ENCODE measurements at places on chromosomes 4 and X.

GRCh38 chr4:5629542-5629941 is 78.8 kb downstream of the EVC2 start:
- DNase-seq = no peak

GRCh38 chrX:135557344-135557743 is 36.9 kb downstream of the INTS6L start:
- DNase-seq = no peak

DNA sequence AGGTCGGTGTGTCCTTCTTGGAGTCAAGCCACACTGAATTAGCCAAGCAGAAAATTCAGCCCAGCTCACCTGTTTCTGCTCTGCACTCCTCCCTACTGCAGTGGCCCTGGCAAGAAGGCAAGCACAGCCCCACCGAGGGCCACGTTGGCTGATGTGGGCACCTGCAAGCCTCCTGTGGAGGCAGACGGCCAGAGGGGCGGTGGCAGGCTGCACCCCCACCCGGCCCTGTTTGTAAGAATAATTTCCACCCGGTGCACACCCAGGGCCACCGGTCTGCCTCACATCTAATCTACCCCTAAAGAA is 18.8 kb downstream of the PPP2R2C start:
- no peak for DNase-seq

GRCh38 chr4:55330241-55330640 is 15.8 kb upstream of the SRD5A3 start:
- no peak for DNase-seq

- no peak for DNase-seq
Observed at GRCh38 chr4:71130827-71131603, 137.6 kb downstream of the DCK start.

DNA sequence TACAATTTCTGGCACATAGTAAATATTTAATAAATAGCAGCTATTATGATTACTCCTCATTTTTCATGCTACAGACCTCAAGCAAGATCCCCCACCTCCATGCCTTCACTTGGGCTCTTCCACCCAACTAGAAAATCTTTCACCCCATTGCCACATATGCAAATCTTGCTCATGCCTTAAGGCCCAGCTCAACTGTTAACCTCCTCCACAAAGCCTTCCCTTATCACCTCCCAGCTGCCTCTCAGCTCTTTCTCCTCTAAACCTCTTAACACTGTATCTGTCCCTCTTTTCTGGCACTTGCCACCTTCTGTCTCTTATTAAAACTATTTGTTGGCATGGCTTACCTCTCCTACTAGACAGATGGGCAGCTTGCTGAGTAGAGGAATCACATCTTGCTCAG is 51.5 kb downstream of the PJA1 start:
- DNase-seq = no peak

DNA sequence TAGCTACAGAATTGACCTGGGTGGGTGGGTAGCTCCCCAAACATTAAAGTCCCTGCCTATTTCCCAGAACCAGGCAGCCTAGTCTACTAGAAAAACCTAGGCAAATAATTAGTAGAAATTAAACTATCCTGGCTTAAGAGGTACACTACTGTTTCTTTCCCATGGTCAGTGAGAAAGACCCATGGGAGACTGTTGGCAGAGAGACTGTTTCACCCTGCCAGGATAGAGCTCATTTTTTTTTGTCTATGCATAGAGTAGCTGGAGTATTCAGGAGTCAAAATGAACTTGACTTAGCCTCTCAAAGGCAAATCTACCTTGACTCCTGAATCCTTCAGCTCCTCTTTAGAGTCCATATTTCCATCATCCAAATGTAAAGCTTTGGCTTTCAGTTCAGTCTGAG is 107.0 kb upstream of the AR start:
- DNase-seq = no peak

DNA sequence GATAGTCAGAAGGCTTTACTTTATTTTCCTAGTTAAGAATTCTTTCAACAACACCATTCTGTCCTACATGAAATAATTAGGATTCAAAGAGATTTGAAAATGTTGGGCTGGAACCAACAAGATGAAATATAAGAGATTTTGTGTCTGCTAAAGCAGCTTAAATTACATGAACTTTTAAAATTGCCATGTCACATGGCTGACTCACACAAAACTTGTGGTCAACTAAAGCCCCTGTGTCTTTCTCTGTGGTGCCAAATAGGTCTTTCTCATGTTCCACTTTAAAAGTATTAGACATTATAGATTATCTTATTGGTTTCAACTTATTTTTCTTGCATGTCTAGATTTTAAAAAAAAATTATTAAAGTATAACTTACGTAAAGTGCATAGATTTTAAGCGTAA is 60.8 kb upstream of the FHL1 start:
- DNase-seq = no peak

Data from GM12865 (cell line).